ENCODE measurements at places on chromosomes 5 and 9.

GRCh38 chr5:53407373-53407772, 73.1 kb upstream of the FST start:
- no peak for DNase-seq

GRCh38 chr9:86340356-86341006, 13.7 kb downstream of the TUT7 start:
- DNase-seq, result no peak

GRCh38 chr5:36682499-36682898, 76.1 kb downstream of the SLC1A3 start:
- DNase-seq, result no peak

DNA sequence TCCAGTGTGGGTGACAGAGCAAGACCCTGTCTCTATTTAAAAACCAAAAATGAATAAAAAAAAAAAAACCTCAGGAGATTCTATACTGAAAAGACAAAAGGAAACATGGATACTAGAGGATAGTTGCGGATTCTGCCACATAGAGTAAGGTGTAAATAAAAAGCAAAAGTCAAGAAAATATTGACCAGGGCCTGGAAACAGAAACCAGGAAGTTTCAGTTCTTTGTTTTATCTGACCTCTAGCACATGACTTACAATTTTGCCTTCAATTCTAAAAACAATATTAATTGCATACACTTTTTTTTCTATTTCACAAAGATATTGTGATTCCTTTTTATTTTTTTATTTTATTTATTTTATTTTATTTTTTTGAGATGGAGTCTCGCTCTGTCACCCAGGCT, 96.2 kb upstream of the NMUR2 start:
- no peak for DNase-seq

- DNase-seq, result no peak
Measured at GRCh38 chr9:133210202-133210532, 1.1 kb upstream of the OBP2B start.

GRCh38 chr5:176725521-176726280, 78.4 kb downstream of the TSPAN17 start:
- DNase-seq, result no peak

- DNase-seq, result no peak
Measured at GRCh38 chr9:19101203-19101602, 1.5 kb downstream of the HAUS6 start.

DNA sequence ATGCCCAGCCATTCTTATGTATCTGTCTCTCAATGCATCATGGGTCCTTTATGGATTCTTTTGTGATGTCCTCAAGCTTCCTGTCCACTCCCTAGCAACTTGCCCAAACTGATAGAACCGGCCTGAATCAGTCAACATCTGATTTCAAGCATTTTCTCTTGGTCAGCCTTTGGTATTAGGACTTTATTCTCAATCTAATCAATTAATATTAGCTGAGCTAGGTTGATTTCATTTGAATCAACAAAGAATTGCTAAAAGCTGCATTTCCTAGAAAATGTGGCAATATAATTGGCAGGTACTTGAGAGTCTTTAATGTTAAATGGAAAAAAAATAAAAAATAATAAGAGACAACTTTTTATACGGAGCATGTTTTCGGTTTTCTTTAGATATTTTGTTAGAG, 121.8 kb downstream of the GHR start:
- DNase-seq, result no peak

DNA sequence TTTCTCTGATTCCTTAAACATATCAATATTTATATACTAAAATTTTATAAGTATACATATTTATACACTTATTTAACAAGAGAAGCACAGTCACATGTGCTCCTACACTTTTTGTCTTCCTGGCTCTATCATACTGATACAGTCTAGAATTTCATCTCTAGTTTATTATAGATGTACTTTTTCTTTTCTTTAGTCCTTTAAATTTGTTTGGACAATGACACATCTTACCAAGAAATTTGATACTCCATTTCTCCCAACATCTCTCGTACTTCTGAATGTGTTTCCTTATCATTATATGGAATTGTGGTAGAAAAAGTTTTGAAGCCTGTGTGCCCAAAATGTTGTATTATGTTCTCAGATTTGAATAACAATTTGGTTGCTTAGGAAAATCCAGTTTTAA, 104.6 kb downstream of the DMRT2 start:
- no peak for DNase-seq

DNA sequence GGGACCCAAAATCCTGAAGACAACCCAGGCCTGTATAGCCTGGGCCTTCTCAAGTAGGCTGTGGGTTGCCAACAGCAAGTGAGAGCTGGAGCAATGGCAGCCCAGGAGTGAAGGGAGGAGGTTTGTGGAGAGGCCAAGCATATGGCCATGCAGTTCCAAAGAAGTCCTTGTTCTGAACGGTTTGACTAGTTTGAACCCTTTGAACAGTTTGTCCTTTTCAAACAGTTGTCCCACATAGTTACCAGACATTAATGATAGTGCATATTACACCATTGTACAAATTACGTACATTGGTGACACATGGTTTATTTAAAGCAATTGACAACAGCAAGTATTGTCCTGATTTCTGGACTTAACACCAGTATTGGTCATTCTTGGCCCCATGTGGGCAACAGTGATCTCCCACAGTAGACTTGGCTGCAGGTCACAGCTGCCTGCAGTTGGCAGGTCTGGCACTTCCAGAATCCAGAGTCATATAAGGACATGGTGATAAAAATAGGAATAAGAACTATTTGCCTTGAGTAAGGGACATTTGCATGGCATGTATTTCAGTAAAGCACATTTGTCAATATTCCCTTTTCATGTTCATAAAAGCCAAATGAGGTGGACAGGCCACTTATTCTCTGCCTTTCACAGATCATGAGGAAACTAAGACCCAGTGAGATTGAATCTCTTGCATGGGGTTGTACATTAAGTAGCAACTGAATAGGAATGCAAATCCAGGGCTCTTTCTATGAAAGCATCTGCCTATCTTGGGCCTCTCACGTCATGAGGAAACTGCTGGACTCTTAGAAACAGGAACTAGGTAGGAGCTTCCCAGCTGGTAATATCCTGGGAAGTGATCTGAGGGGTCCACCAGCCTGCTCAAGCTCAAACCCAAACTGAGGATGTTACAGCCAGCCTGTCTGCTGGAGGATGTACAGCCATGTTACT, 30.3 kb downstream of the SLC25A48 start:
- DNase-seq, result no peak

DNA sequence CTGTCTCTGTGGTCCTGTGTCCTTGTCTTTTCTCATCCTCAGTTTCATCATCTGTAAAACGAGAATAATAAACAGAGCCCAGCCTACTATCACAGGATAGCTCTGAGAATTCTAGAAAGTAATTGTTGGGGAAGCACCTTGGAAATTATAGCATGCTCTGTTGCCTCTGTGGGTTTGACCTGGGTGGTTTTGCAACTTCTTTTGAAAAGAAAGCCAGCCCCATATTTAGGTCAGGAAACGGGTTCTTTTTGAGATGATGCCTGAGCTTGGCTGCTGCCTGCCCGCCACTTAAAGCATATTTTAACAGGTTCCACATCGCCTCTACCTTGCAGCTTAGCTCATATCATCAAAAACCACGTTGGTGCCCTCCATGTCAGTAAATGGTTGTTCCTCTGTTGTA, 111.1 kb downstream of the TLR4 start:
- DNase-seq, result peak; percentile 24

DNA sequence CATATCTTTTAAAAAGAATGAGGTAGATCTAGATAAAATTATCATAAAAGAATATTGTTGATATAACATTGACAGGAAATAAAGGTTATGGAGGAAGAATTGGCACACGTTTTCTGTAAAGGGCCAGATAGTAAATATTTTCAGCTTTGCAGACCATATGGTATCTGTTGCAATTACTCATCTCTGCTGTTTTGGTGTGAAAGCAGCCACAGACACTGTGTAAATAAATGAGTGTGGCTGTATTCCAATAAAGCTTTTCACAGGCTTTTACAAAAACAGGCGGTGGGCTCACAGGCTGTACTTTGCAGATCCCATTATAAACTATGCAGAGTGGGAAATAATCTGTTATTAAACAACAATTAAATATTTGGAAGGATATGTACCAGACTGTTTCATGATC, 87.4 kb downstream of the SGCD start:
- no peak for DNase-seq

GRCh38 chr9:110650991-110651411, 17.6 kb upstream of the MUSK start:
- DNase-seq, result no peak

DNA sequence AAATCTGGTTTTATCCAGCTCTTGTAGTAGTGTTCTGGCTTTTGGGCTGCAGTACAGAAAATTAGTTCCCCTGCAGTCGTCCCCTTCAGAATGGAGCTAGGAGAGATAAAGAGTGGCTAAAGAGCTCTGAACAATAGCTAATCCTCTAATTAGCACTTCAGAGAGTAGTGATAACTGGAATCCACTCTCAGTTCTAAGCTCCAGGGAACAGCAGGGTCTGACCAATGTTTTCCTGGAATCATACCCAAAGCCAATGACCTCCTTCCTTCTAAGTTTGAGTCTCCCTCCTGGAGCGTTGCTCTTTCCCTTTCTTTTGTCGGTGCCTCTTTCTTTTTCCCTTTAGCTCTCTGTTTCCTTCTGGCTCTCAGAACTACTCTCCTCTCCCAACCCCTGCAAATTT, 47.4 kb downstream of the MFAP3 start:
- no peak for DNase-seq

- no peak for DNase-seq
Measured at GRCh38 chr5:168647083-168647482, 67.9 kb upstream of the PANK3 start.

DNA sequence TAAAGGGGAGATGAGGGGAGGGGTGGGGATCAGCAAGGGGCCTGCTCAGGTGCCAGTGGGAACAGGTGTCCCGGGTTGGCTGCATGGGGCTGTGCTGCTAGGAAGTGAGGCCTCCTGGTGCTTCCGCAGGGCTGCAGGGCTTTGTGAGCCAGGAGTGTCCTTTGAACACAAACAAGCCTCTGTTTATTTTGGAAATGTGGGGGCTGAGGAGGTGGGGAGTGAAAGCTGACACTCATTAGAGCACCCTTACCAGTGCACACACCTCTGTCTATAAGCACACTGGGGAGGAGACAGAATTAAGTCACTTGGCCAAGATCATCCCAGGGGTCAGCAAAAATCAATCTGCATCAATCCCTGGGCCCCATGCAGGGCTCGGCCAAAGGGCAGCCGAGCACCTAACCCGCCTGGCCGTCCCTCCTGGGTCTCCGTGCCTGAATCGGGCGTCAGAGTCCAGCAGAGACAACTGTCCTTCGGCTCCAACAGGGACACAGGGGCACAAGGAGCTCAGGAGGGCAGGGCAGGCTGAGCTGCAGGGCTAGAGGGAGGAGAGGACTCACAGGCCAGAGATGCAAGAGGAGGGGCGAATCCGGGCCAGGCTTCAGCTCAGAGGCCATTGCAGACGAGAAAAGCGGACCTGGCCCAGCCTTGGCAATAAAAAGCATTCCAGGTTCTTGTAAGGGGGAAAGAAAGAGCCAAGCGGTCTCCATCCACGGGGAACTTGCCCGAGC, 99.8 kb downstream of the VAV2 start:
- DNase-seq, result no peak

DNA sequence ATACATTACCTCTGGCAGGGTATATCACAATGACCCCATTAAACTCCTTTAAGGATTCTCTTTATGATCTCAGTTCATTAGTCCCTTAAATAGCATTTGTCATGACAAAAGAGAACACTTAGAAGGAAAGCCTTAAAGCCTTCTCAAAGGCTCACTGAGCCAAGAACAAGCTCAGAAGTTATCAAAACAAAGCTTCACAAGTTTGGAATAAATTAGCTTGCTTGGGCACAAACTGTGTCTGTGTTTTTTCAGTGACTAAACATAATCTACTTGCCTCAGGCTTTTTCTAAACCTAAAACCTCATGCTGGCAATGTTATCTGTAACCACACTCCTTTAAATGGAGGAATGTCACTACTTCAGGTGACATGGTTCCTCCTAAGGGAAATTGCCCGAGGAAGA, 1114.9 kb upstream of the C9orf72 start:
- DNase-seq, result no peak

GRCh38 chr5:45277860-45278259, 418.3 kb downstream of the HCN1 start:
- DNase-seq, result no peak

DNA sequence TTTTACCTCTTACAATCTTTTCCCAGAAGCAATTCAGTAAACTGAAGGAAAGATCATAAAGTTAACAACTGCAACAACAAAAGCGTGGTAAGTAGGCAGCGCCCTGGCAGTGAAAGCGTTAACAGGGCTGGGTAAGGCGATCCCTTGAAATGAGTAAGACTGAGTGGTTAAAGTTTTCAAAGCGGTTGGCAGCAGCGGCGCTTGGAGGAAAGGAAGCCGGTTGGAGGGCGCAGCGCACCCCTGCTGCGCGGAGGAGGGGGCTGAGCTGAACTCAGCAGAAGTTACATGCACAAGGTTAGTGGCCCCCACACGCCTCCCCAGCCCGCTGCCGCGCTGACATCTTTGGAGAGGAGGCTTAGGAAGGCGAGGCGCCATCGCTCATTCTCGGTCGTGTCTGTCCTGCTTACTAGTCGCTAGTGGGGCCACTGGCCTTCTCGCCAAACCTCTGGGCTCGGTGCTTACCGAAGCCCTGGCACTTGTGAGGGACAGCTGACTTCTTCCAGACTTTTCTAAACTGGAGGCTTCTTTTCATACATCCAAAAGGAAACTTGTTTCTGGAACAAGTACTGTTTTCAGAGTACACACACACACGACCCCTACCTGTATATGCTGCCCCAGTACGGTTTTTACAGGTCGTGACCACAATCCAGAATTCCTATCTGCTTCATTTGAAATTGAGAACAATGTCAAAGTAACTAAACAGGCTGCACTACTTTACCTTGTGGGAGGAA, at the start of gene SH3RF2:
Gene SH3RF2, plus strand, starts transcription at position 178 of the 731 bp plus-strand sequence. CDS start 1,351 bp downstream, outside the sequence.
- DNase-seq, result no peak

DNA sequence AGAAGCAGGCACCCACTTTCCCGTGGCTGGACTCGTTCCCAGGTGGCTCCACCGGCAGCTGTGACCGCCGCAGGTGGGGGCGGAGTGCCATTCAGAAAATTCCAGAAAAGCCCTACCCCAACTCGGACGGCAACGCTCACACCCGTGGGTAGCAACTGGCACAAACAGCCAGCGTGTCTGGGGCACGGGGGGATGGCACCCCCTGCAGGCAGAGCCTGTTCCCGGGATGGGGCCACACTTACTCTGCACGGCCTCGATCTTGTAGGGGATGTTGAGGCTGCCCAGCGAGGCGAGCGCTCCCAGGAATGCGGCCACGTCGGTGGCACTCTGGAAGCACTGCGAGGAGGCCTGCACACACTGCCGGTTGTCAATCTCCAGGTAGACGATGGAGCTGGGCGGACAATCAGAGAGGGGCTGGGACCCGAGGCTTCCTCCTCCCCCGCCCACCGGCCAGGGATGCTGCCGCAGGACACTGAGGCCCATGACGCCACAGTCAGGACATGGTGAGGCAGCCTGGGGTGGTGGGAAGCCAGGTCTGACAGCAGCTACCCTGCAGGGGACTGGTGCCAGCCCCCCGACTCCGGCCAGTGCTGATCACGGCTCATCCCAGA, 20.2 kb upstream of the SEC16A start:
- DNase-seq, result no peak

- no peak for DNase-seq
Measured at GRCh38 chr9:116671605-116672004, 15.5 kb upstream of the TRIM32 start.

GRCh38 chr9:38414040-38414723, 10.1 kb downstream of the IGFBPL1 start:
- DNase-seq, result no peak

Data from CD4-positive, alpha-beta memory T cell (primary cell).